ENCODE measurements at places on chromosomes 12 and 14.
A peak's percentile ranks its signal among the peaks of the same experiment; 100 is the strongest.

GRCh38 chr14:72443991-72444441 lies 449.9 kb downstream of the DPF3 start:
- DNase-seq, result peak; percentile 27

- DNase-seq, result peak; percentile 96
Observed at GRCh38 chr12:14264778-14265177, 100.7 kb upstream of the ATF7IP start.

GRCh38 chr12:119686776-119687175 lies 18.8 kb downstream of the PRKAB1 start:
- no peak for DNase-seq

DNA sequence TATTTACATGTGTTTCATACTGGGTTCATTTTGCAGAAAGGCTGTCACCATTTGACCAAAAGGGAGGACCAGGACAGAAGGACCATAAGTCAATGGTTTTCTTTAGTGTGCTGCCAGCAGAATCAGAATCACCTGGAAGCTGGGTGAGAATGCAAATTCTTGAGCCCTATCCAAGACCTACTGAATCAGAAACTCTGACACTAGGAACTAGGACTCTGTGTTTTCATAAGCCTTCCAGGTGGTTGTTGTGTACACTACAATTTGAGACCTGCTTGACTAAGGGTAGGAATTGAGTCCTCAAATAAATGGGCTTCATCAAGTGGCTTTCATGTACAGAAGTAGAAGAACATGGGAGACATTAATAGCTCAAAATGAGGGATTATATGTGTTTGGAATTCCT lies 32.2 kb downstream of the PDE6H start:
- DNase-seq, result no peak

- DNase-seq, result no peak
Observed at GRCh38 chr12:92020983-92021665, 124.5 kb downstream of the BTG1 start.

All from inflammatory macrophage treated with lipopolysaccharide for 4 hours (primary cell).